CD4-positive, alpha-beta T cell treated with Interleukin-10 for 1 hour (primary cell): ENCODE measurements at places on chromosomes 3 and 15.

DNA sequence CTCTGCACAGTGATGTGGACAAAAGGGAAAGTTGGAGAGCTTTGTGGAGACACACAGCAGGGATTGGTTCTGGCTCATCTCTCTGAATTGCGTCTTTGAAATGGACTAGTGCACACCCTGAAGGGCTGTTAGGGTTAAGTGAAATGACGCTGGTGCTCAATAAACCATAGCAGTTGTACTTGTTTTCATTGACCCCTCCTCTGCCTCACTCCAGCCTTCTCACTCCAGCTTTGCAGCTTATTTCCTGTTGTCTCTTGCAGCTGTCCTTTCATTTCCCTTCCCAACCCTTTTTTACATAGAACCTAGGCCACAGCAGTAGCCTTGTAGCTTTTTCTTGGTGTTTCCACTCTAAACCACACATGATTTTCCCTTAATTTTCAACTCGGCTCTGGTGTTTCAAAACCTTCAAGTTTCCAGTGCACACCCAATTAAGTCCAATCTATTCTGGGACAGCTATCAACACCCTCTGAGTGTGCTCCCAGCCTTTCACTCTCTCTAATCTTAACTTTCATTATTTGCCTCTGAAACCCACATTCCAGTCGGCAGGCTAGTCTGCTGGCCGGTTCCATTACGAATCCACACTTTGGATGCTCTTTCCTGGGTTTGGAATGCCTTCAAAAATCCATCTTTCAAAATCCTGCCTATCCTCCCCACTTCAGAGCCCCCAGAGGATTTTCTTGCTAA, 6.4 kb downstream of the C3orf52 start:
- DNase-seq, result no peak

DNA sequence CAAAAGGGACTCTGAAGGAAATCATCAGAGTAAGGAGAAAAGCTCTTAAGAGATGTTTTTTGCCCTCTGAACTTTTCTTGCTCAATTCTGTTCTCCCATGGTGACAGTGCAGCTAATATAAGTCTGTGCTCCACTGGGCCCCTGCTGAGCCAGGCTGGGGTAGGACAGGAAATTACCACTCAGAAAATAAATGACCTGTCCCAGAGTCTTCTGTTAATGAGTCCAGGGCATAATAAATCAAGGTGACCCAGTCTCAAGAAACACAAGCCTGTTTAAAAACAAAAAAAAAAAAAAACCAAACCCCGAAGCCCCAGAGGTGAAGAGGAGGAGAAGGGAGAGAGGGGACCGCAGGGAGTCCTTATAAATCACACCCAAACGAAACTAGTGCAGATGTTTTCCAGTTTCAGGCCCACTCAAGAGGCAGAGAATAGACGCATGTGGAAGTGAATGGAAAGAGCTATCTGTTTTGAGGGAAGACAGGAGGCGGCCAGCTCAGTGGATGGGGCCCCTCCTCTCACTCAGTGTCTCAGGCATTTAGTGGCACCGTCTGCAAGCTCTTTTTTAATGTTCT, 59.8 kb upstream of the BOC start:
- no peak for DNase-seq

DNA sequence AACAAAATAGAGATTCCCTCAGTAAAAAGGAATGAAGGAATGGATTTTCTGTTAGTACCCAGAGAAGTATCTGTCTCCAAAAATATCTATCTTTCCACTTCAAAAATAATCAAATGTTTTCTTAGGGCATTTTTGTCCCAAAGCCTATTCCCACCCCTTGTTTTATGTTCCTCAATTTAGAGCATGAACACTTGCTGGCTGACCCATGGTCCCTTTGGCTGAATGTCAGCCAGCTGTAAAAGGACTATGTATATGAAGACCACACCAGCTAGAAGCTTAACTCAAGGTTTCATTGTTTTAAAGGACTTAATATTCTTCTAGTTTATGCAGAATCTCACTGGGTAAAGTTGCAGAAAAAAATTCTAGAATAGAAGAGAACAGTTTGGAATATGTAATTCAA, 931.2 kb downstream of the MCTP2 start:
- no peak for DNase-seq

DNA sequence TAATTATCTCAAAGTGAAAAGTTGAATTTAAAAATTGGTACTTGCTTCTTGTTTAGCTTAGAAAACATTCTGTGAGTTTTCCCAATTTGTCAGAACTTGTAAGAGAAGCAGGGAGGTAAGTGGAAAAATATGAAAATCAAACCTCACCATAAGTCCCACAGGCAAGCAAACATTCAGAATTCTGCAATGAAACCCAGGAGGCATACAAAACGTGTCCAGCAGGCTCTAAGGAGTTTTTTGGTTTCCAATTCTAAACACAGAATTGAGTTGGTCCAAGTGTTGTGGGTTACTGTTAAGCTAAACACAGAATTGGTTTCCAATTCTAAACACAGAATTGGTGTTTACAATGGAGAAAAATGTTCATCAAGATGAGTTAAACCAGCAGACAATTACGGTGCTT, 27.1 kb upstream of the ACKR4 start:
- DNase-seq, result no peak

DNA sequence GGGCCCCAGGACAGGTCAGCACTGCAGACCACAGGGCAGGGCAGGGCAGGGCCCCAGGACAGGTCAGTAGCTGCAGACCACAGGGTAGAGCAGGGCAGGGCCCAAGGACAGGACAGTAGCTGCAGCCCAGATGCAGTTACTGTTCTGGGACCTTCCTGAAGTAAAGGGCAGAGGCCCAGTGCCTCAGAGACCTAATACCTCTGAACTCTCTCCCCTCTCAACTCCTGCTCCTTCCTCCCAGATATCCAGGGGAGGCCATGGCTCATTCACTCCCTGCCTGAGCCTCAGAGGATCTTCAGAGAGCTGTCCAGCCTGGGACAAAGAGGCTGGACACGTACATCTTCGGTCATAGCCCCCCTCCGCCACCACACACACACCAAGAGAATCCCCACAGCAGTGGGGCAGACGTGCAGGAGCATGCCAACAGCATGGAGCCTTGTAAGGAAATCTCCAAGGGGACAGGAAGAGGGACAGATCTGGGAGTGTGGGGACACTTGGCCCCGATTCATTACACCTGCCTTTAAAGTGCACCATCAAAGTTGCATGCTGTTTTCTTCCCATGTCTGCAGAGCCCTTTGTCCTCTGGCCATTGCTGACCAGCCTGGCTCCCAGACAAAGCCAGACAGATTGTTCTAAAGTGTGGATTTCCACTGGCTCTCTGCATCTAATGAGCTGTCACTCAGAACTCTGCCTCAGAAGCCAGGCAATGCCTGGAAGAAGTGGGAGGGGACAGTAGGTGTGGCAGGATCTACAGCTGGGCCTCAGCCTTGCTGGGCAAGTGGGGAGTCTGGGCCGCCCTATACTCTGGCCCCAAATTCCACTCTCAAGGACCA, 24.2 kb upstream of the BUB1B start:
- no peak for DNase-seq

DNA sequence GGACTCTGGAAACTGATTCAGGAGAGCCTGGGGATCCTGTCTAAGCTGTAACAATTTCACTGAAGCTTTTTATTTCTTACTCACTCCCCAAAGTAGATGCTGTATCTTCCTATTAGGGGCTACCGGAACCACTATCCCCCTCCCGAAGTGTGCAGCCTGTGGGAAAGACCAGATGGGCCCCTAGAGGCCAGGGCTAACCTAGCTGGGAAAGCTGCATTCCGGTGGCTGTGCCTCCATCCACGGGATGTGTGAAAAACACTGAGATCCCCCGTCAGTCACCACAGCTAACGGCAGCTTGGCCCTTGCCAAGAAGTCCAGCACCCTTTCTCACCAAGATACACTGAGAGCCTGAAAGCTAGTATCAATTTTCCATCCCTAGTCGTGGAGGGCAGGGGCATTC, 3.1 kb downstream of the SSUH2 start:
- DNase-seq, result no peak

DNA sequence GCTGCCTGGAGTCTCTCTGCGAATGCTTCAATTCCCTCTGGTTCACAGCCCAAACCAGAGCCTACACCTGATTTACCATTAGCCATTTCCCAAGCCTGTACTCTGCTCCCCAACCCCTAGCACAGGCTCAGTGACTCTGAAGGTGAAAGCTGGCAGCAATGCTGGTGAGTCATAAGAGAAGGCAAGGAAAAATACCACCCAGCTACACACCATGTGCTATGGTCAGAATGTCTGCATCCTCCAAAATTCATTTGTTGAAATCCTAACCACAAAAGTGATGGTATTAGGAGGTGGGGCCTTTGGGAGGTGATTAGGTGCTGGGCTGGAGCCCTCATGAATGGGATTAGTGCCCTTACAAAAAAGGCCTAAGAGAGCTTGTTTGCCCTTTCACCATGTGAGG, 117.1 kb upstream of the TJP1 start:
- no peak for DNase-seq

DNA sequence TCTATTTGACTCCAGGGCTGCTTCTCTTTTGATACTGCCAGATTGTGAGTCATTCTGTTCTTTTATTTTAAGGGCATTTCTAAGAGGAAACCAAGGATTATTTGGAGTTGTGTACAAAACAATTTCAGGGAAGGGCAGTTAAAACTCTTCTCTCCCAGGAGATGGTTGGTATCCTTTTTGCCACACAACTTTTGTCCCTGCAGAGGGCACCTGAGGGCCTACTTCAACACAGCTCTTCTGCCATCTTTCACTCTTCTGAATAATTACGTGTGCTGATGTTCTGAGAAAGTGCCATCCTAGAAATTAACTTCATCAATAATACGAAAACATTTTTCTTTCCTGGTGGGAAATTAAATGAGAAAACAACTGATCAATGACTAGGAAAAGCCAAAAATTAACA, 75.7 kb upstream of the GADL1 start:
- peak; percentile 12 for DNase-seq

GRCh38 chr15:47675735-47676134, 41.6 kb upstream of the SEMA6D start:
- DNase-seq, result no peak

GRCh38 chr15:70379938-70380883, 282.5 kb upstream of the TLE3 start:
- no peak for DNase-seq

GRCh38 chr15:40637221-40637745, 43.2 kb downstream of the KNL1 start:
- no peak for DNase-seq

GRCh38 chr3:46466871-46467403, 2.2 kb upstream of the LTF start:
- no peak for DNase-seq

- DNase-seq, result no peak
Observed at GRCh38 chr15:58396181-58396580, 35.6 kb upstream of the LIPC start.

- DNase-seq, result no peak
Observed at GRCh38 chr3:120163026-120163425, 68.8 kb upstream of the GSK3B start.
